CD4-positive, alpha-beta T cell treated with Interleukin-1 beta for 1 hour (primary cell): ENCODE measurements at places on chromosomes 16 and 17.

GRCh38 chr17:54876656-54877195 is 23.9 kb upstream of the TOM1L1 start:
- DNase-seq, result no peak

GRCh38 chr17:74045608-74046280 is 157.7 kb upstream of the RPL38 start:
- no peak for DNase-seq

- no peak for DNase-seq
These were observed 22.8 kb downstream of the NUP85 start for GRCh38 chr17:75228305-75228704.

DNA sequence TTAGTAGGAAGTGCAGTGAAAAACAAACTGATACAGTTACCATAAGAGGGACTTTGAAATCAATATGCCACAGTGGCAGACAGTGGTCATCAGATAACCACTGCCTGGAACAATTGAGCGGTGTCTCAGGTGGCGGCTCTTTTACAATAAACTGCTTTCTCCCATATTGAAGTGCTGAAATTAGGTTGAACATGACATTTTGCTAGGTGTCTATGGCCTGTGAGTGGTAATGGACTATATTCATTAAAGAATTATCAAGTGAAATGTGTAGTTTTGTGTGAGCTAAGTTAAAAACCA is 214.7 kb downstream of the RPTOR start:
- DNase-seq, result no peak

DNA sequence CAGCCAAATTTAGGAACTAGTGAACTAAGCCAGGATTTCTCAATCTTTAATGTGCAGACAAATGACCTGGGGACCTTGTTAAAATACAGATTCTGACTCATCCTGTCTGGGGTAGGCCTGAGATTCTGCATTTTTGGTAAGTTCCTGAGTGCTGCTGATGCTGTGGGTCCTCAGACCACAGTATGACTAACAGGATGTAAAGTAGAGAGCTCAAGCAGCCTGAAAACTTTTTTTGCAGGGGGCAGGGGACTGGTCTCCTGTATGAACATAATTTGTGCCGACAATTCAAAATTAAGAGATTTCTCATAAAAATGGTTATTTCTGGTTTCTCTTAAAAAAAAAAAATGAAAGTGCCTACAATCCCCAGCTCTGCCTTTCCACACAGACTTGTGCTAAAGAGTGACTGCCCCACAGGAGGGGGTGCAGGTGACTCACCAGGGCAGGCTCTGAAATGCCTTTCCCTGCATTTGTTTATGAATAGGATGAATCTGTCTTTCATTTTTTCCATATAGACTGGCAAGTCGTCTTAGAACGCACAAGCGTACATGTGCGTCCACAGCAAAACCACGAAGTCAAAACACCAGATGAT is 271.5 kb downstream of the PHKB start:
- DNase-seq, result no peak

GRCh38 chr17:75872434-75873351 is 5.7 kb downstream of the TRIM47 start:
- DNase-seq, result peak; percentile 80

GRCh38 chr16:10969615-10970014 is 25.3 kb downstream of the CLEC16A start:
- DNase-seq, result no peak

DNA sequence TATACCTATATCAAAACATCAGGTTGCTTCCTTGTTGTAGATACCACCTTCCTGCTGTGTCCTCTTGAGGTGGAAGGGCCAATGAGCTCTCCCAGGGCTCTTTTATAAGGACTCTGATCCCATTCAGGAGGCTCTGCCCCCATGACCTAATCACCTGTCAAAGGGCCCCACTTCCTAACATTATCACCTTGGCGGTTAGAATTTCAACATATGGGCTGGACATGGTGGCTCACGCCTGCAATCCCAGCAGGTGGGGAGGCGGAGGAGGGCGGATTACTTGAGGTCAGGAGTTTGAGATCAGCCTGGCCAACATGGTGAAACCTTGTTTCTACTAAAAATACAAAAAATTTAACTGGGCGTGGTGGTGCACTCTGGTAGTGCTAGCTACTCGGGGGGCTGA is 86.4 kb downstream of the HAPSTR1 start:
- DNase-seq, result no peak
